ENCODE measurements at places on chromosomes 12 and 14. TPM values are rescaled to one million over a fixed set of nuclear protein-coding genes. Genes with fewer than 3 reads are reported as not detected.
A peak's percentile ranks its signal among the peaks of the same experiment; 100 is the strongest.

DNA sequence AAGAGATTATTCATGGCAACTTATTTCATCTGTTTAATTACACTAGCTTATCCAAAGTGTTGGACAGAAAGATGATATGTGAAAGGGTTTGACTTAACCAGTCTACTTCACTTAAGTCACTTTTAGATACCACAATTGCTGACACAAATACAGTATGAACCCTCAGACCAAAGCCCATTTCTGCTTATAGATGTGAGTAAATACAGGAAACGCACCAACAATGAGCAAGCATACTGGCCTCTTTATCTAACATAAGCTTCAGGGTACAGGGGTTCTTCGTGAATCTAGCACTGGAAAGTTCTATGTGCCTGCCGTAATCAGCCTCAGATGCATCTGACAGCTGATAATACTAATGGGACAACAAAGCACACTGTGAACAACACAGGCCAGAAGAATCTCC is 209.6 kb downstream of the MED13L start:
- DNase-seq: no peak
- no peak overlapping the region for H3K27ac ChIP-seq
- no peak overlapping the region for H3K4me3 ChIP-seq
- no peaks in the 10 kb centered on the region for H3K27me3 ChIP-seq
- H3K4me1 ChIP-seq: peaks cover 3% of the 10 kb centered on the region

GRCh38 chr14:25680934-25681333 is 631.0 kb upstream of the STXBP6 start:
- no peak overlapping the region for H3K27ac ChIP-seq
- no peaks in the 10 kb centered on the region for H3K27me3 ChIP-seq
- H3K4me3 ChIP-seq: no peak overlapping the region

DNA sequence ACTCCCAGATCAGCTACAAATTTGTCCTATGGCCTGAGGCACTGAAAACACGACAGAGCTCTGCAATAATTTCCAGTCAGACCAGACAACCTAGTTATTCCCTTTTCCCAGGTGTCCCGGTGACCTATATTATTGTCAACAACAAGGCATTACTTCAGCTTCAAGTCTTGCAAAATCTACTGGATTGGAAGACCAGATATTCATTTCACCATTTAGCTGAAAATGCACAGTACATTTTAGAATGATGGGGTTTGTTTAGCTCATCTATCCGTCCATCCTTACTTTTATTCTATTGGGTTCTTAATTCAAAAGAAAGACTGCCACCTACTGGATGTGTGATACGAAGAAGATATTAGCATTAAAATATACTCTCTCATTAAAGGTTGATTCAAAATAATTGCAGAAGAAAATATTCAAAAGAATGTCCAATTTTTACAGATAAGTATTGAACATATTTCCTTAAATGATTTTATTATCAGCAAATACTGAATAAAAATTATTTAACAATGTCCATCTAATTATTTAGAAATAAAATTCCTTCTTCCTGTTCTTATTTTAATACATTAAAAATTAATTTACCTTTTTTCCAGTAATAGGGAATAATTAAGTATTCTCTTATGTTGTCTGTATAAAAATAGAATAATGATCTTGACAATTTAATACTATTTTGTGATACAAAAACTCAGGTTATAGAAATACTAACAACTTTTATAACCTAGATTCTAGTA is 244.9 kb upstream of the LRIG3 start:
- H3K27ac ChIP-seq: no peak overlapping the region
- H3K4me1 ChIP-seq: no peaks in the 10 kb centered on the region
- no peak overlapping the region for H3K4me3 ChIP-seq
- no peaks in the 10 kb centered on the region for H3K36me3 ChIP-seq
- no peaks in the 10 kb centered on the region for H3K27me3 ChIP-seq
- peak; percentile 4 for DNase-seq

- no peak for DNase-seq
- no peaks in the 10 kb centered on the region for H3K27me3 ChIP-seq
- H3K27ac ChIP-seq: no peak overlapping the region
Observed at GRCh38 chr12:7134396-7135166, 4.4 kb downstream of the CLSTN3 start.

DNA sequence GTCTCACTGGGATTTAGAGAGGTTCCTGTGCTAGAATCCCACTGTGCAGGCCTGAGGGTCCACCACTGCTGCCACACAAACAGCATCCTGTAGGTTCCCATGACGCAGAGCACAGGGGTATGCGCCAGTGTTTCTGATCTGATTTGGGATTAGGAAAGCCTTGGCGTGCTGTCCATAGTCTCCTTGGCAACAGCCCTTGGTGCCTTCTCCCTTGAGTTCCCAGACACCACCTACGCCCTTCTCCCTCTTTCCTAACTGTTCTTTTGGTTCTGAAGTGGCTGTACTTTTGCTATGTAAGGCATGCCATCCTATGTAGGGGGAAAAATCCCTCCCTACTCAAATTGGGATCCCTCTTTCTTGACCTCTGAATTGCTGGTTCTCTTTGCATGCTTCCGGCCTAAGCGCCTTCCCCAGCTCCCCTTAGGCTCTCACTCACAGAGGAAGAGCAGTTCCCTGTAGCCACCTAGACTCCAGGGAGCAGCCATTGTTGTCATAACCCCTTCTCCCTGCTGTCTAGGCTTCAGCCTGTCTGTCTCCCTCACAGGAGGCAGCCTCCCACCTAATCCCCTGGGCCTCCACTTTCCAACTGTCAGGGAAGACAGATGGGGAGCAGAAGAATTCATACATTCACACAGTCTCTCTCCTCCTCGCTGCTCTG is 14.8 kb upstream of the RIC8B start:
- no peaks in the 10 kb centered on the region for H3K36me3 ChIP-seq
- no peak overlapping the region for H3K27ac ChIP-seq
- H3K27me3 ChIP-seq: no peaks in the 10 kb centered on the region
- H3K4me3 ChIP-seq: no peak overlapping the region
- H3K4me1 ChIP-seq: no peaks in the 10 kb centered on the region

GRCh38 chr12:88310069-88310468 is 168.0 kb downstream of the TMTC3 start:
- no peaks in the 10 kb centered on the region for H3K27me3 ChIP-seq
- no peak overlapping the region for H3K27ac ChIP-seq
- peaks cover 4% of the 10 kb centered on the region for H3K36me3 ChIP-seq
- H3K4me1 ChIP-seq: no peaks in the 10 kb centered on the region

GRCh38 chr14:36556811-36557433 is 25.5 kb downstream of the NKX2-8 start:
- H3K4me1 ChIP-seq: no peaks in the 10 kb centered on the region
- H3K27me3 ChIP-seq: peaks cover 23% of the 10 kb centered on the region
- H3K36me3 ChIP-seq: no peaks in the 10 kb centered on the region
- no peak overlapping the region for H3K27ac ChIP-seq

Gene ACSM4
- polyA plus RNA-seq: not detected

Gene GYS2
- polyA plus RNA-seq: not detected

Gene ERC1
- 9.3 TPM for polyA plus RNA-seq

Gene ABCB9
- 7.6 TPM for polyA plus RNA-seq
